ENCODE measurements at places on chromosomes 2 and 18.

GRCh38 chr18:9135912-9136314 lies 668 bp upstream of the ANKRD12 start:
- DNase-seq = peak; percentile 14

DNA sequence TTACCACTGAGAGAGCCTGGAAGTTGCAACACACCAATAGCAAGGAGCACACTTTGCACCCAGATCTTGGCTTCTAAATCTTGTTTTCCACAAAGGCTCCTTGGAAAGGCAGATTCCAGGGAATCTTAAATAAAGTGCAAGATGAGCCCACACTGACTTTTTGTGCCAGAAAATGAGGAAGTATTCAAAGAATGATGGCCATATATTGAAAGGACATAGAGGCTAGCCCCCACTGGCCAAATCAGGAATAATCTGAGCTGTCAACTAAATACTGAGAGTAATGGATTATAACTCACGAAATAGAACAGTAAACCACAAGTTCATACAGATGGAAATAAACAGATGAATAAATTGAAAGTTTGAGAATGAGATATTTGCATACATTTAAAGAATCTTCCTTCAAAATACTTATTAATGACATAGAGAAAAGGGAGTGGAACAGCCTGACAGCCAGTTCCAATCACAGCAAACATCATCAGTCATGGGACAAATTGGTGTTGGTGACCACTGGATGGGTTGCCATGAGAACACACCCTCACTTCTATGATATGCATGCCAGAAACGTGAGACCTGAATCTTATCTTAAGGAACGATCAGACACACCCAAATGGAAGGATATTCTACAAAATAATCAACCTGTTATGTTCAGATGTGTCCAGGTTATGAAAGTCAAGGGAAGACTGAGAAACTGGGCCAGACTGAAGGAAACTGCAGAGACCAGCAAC lies 12.2 kb upstream of the ACKR3 start:
- DNase-seq = no peak

- DNase-seq = no peak
Measured at GRCh38 chr2:209517436-209517835, 93.6 kb downstream of the MAP2 start.

DNA sequence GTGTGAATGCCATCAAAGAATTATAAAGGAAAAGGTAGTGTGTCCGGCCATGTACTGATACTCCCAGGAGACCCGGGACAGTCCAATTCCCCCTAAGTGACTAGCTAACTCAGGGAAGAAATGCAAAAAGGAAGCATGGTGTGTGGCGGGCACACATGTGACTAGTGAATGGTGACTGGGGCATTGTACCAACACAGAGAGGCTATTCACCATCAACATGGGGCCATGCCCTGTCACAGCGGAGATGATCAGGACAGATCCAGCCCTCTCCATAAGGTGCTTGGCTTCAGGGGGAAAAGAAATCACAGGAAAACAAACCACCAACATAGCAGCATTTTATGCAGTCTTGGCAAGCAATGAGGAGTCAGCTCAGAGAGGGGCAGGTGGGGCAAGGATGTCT lies 34.3 kb downstream of the FAM168B start:
- DNase-seq = no peak

GRCh38 chr18:26696308-26696707 lies 148.0 kb upstream of the KCTD1 start:
- no peak for DNase-seq

- DNase-seq = no peak
Measured at GRCh38 chr2:229443141-229443540, 172.1 kb upstream of the PID1 start.

GRCh38 chr2:84796798-84797197 lies 84.1 kb downstream of the TRABD2A start:
- no peak for DNase-seq

DNA sequence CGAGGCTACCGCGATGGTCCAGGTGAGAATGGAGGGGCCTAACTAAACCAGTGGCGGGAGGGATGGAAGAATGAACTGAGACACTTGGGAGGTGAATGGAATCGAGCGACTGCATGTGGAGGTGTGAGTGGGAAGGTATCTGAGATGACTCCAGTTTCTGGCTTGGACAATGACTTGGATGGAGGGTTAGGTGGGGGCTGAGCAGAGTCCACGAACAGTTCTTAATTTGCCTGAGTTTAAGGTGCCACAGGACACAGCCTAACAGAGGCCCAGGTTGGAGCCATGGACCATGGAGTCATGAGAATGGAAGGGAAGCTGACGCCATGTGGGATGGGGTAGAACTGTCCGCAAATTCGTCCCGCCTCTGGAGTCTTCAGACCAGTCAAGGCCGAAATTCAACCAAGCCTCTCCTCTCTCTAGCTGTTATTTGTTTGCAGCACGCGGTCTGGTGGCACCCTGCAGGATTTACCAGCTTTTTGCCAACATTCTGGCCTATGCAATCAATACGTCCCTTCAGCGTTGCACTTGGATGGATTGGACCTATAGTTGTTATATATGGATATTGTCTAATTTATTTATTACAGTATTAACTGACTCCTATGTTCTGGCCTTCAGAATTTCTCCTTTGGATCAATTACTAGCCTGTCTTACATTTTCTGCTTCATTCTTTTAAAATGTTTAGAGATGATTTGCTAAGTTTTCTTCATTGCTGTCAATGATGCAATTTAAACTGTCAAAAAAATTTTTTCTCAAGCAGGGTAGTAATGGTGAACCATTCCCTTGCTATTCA lies 940 bp upstream of the BOLA3 start:
- no peak for DNase-seq

DNA sequence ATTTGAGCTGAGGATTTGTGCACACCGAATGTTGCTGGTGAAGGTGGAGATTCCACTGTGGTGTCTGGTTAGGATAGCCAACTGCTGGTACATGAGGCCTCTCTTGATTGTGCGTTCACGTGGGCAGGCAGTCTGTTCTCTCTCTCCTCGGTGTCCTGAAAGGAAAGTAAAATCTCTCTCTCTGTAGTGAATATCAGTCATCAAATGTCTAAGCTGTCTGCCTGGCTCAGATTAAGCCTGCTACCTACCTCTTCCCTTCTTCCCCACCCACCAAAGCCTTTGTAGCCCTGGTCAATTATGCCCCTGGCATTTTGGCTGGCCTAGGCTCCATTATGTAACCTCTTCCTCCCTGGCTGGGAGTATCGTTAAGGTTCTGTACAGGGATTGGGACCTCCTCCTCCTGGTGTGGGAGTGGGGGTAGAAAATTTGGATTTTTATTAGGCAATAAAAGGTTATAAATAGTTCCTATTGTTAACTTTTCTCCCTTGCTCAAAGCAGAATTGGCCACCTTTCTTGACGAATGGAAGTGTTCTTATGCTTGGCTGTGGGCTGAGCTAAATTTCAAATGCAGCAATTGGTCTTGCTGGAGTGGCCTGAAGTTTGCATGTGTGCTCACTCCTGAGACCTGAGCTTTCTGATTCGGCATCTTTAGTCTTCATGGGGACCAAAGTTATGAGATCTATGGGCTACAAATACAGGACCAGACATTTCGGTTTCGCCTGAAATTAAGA lies 148.8 kb downstream of the WDSUB1 start:
- DNase-seq = no peak

GRCh38 chr18:9629709-9630108 lies 15.3 kb upstream of the PPP4R1 start:
- no peak for DNase-seq

GRCh38 chr2:238851026-238851425 lies 3.1 kb downstream of the TWIST2 start:
- no peak for DNase-seq

GRCh38 chr18:48898521-48898920 lies 52.2 kb downstream of the SMAD7 start:
- no peak for DNase-seq

GRCh38 chr2:40192864-40193669 lies 258.8 kb downstream of the SLC8A1 start:
- DNase-seq = no peak

Data from stimulated activated CD8-positive, alpha-beta memory T cell treated with anti-CD3 and anti-CD28 coated beads, Interleukin-7, amount 100 ng/mL, for 48 hours (primary cell).